ENCODE measurements at places on chromosomes 7 and 10. TPM values are rescaled to one million over a fixed set of nuclear protein-coding genes. Genes with fewer than 3 reads are reported as not detected.

The FAM131B gene
- total RNA-seq, result 1.6 TPM

The IQUB gene
- total RNA-seq, result 0.29 TPM

The FOXP2 gene
- 0.68 TPM for total RNA-seq

The PVRIG gene
- not detected for total RNA-seq

The MRPS17 gene
- 10.2 TPM for total RNA-seq

The TNS3 gene
- 62.3 TPM for total RNA-seq

The IL6 gene
- 5.7 TPM for total RNA-seq

The NT5C3A gene
- total RNA-seq, result 18.8 TPM

The ABCB1 gene
- 3.7 TPM for total RNA-seq

The MBL2 gene
- not detected for total RNA-seq

The IL15RA gene
- total RNA-seq, result 47.7 TPM
